ENCODE measurements at places on chromosomes 1 and 21.

DNA sequence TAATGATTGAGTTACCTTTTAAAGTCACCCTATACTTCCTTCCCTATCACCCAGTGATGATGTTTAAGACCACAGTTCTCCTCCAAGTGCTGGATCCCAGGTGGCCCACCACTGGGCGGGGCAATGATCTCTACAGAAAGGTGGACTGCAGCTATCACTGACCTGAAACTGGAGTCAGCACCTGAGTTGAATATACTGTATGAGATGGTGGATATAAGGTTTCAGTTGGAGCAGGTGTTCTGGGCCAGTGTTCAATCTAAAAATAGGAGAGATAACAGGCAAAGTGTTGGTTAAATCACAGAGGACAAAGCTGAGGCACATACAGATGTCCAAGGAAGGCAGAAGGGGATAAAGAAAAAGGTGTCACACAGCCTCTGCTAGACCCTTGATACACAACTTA is 96.6 kb downstream of the SIPA1L2 start:
- no peak overlapping the region for H3K27ac ChIP-seq
- peaks cover 5% of the 10 kb centered on the region for H3K4me1 ChIP-seq
- DNase-seq, result no peak
- H3K4me3 ChIP-seq, result no peak overlapping the region

DNA sequence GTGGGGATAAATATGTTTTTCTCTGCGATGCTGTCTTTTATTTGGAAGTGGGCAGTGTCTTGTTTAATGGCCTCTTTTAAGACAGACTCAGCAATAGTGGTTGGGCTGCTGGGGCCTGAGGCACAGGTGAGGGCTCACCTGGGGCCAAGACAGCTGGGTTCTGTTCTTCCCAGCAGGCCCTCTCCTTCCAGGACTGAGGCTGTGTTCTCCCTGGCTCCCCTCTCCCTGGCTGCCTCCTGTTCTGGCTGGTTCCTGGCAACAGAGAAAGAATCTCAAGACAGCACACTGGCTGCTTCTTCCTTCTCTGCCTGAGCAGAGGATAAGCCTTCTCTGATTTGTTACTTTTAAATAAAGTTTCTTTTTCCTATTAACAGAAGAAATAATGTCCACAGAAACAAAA is 7.4 kb upstream of the GRHL3 start:
- DNase-seq, result no peak
- H3K27me3 ChIP-seq, result peaks cover 8% of the 10 kb centered on the region
- no peaks in the 10 kb centered on the region for H3K36me3 ChIP-seq
- no peak overlapping the region for H3K27ac ChIP-seq
- no peak overlapping the region for H3K4me3 ChIP-seq

DNA sequence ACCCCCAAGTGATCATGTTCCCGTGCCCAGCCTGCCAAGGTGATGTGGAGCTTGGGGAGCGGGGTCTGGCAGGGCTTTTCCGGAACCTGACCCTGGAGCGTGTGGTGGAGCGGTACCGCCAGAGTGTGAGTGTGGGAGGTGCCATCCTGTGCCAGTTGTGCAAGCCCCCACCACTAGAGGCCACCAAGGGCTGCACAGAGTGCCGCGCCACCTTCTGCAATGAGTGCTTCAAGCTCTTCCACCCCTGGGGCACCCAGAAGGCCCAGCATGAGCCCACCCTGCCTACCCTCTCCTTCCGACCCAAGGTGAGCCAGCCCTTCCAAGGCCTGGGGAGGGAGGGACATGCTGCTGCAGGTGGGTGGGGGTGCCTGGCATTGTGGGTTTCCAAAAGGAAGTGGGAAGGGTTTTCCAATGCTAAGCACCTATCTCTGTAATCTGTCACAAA is 2.3 kb downstream of the TRIM46 start:
- peaks cover 22% of the 10 kb centered on the region for H3K4me1 ChIP-seq
- no peaks in the 10 kb centered on the region for H3K27me3 ChIP-seq
- DNase-seq, result no peak
- H3K27ac ChIP-seq, result no peak overlapping the region
- peaks cover 2% of the 10 kb centered on the region for H3K36me3 ChIP-seq

- peaks cover 4% of the 10 kb centered on the region for H3K27me3 ChIP-seq
- H3K4me1 ChIP-seq, result peaks cover 15% of the 10 kb centered on the region
- H3K4me3 ChIP-seq, result no peak overlapping the region
- H3K27ac ChIP-seq, result no peak overlapping the region
- no peak for DNase-seq
Observed at GRCh38 chr1:54124472-54124871, 28.3 kb downstream of the CDCP2 start.

DNA sequence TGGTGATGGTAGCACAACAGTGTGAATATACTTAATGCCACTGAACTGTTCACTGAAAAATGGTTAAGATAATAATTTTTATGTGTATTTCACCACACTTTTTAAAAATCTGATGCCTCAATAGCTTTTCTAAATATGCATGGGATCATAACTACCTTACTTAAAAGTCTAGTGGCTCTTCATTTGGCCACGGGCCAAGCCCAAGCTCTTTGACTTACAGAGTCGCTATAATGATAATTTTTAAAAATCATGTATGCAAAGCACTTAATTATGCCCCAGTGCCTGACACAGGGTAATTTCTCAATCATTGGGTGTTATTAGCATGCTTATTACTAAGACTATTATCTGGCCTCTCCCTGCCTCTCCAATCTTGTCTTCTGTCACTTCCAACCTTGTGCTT is 7.6 kb upstream of the CNN3 start:
- H3K27me3 ChIP-seq, result no peaks in the 10 kb centered on the region
- H3K4me3 ChIP-seq, result no peak overlapping the region
- H3K27ac ChIP-seq, result no peak overlapping the region
- H3K36me3 ChIP-seq, result no peaks in the 10 kb centered on the region
- peaks cover 33% of the 10 kb centered on the region for H3K4me1 ChIP-seq
